ENCODE measurements at places on chromosomes 4 and X.
A peak's percentile ranks its signal among the peaks of the same experiment; 100 is the strongest.

DNA sequence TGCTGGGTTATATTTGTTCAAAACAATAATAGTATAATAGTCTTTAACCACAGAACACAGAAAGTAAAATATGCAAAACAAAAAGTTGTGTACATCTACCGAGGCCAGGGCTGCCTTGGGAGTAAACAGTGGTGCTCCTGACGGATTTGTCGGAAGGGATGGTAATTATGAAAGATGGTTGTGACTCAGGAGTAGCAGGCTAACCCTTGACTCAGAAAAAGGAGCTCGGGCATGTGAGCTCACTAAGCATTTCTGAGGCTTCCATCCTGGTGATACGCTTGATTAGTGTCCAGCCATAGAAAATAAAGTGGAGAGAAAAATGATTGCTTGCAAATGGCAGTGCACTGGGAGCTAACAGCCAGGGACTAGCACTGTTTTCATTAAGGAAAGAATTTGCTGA, 53.2 kb upstream of the SPANXB1 start:
- no peak for DNase-seq

- DNase-seq: no peak
Measured at GRCh38 chrX:148530464-148531077, 30.2 kb downstream of the AFF2 start.

- no peak for DNase-seq
Measured at GRCh38 chr4:168309781-168310180, 8.8 kb downstream of the DDX60 start.

GRCh38 chrX:74065831-74066390, 238.1 kb upstream of the ZCCHC13 start:
- DNase-seq: no peak

DNA sequence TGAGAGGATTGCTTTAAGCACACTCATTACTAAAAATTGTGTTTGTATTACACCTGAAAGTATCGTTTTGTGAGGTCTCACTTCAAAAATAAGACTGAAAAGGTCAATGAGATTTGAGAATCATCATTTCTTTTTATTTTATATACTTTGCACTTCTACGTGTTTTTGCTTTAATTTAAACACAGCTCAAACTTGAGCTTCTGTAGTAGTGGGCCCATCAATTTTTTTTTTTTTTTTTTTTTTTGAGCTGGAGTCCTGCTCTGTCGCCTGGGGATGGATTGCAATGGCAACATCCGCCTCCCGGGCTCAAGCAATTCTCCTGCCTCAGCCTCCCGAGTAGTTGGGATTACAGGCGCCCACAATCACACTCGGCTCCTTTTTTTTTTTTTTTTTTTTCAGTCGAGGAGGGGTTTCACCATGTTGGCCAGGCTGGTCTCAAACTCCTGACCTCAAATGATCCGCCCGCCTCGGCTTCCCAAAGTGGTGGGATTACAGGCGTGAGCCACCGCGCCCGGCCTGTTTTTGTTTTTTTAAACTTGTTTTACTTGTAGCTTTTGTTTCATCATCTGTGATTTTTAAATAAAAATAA, 1.5 kb downstream of the GSTCD start:
- DNase-seq: no peak

- no peak for DNase-seq
Measured at GRCh38 chrX:46624090-46624786, 50.7 kb downstream of the CHST7 start.

GRCh38 chr4:117654079-117654478, 380.2 kb upstream of the NDST3 start:
- DNase-seq: no peak

- no peak for DNase-seq
Measured at GRCh38 chrX:133655275-133656265, 240.3 kb upstream of the GPC4 start.

- peak; percentile 8 for DNase-seq
Measured at GRCh38 chrX:112058255-112058654, 24.3 kb downstream of the TRPC5 start.

- DNase-seq: no peak
Measured at GRCh38 chr4:144288011-144288903, 147.7 kb upstream of the GYPA start.

GRCh38 chrX:107674480-107675364, 46.4 kb downstream of the PRPS1 start:
- no peak for DNase-seq

GRCh38 chr4:89538171-89538570, 230.6 kb upstream of the GPRIN3 start:
- DNase-seq: no peak

- no peak for DNase-seq
Measured at GRCh38 chr4:153549405-153549804, 83.2 kb downstream of the TMEM131L start.

DNA sequence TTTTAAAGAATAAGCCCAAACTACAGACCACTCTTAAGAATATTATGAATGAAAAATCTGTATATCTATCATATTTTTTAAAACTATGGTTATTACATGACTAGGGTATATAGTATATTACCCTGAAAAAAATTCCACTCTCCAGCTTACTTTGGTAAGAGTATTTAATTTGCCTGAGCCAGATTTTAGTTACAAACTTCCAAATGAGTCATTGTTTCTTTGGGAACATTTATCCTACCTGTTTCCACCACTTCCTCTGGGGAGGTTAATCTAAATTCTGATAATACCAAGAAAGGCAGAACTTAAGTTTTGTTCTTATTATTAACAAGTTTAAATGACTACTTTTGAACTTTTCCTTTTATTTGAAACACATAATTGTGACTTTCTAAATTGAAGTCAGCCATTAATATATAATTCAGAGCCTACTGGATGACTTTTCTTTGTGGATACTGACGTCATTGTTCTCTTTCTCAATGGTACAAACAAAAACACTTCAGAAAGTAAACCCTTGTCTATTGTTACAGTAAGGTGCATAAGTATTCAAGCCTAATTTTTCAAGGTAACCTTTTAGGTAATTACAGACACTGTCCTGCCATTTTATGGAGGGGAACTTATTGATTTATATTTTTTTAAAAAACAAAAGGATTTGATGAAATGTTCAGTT, 135.6 kb upstream of the TLL1 start:
- no peak for DNase-seq

- DNase-seq: no peak
Measured at GRCh38 chr4:75477201-75477600, 37.0 kb downstream of the RCHY1 start.

- no peak for DNase-seq
Measured at GRCh38 chr4:99100876-99101275, 12.3 kb upstream of the ADH5 start.

DNA sequence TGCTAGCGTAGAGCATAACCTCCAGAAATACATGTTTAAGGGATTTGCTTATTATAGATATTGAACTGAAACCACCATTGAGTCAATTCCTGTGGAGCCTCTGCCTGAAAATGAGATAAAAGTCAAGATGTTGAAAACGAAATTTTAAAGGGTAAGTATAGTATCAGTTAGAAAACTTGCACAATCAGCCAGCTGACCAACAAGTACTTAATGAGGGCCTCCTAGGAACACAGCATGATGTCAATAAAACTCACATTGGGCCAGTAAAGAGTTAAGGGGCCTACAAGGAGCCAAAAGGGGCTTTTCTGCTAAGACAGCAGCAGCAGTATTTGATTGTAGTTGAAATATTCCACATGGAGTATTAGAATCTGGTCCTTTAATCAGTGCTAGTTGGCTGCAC, 314.1 kb upstream of the PPARGC1A start:
- DNase-seq: no peak

DNA sequence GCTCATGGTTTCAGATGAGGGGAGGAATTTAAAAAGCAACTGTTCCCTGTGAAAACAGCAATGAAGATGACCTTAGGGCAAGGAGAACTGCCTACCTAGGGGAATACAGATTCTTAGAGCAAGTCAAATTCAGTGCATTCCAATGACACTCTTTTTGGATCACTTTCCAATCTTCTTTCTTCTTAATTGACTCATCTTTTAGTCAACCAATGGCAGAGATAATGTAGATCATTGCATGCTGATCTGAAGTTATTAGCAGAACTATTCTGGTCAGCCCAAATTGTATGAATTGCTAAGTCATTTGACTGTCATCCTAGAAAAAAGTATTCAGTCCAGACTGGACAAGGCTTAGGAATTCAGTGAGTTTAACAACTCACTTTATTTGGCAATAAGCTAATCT, 12.6 kb upstream of the NR3C2 start:
- DNase-seq: no peak

DNA sequence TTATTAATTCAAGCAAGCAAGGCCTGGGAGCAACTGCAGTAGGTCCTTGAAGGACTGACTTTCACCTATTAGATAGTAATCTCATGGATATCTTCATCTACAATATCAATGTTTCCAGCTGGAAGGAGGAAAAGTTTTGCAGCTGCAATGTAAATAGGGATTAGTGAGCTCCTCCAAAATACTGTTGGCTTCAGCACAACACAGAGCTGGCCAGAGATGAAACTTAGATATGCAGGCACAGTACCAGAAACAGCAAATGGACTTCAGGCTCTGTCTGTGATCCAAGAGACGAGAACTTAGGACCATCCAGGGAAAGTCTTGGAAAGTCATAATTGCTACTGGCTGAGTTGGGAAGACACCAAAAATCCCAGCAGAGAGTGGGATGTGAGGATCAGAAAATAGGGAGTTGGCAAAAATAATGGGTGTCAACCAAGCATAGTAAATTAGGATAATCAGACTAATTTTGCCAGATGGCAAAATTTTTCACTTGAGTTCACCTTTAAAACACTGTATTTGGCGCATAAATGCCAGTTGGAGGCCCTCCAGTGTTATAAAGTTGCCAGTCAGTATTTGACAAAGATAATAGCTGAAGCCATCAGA, 57.5 kb downstream of the PARM1 start:
- no peak for DNase-seq

DNA sequence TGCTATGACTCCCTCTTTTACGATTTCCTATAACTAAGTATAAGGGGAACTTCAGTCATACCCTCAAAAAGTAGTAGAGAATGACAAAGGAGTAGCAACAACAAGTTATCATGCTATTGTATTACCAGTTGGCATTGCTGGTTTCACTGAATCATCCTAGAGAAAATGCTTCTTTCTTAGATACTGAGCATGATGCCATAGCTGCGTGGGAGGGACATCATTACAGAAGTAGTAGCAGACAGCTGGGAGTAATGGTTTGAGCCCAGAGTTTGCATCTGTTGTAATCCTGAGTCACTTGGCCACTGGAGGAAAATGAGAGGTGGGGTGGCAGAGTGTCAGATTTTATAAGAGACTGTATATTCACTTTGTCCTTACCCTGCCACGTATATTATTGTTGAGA, 38.6 kb downstream of the MTMR1 start:
- peak; percentile 80 for DNase-seq

DNA sequence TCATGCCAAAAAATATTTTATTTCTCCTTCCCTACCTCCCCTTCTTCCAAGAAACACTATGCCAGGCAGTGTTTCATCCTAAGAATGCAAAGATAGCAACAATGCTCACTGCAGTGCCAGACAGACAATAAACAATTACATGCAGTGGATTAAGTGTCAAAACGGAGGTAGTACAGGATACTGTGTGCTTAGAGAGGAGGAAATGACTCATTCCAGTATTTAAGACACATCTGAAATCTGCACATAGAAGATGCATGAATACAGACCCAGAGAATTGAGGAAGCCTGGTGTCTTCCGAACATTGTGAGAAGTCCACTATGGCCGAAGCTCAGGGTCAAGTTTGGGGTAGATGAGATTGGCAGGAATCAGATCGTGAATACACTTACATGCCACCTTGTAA, 326.4 kb downstream of the PPP3CA start:
- DNase-seq: no peak

DNA sequence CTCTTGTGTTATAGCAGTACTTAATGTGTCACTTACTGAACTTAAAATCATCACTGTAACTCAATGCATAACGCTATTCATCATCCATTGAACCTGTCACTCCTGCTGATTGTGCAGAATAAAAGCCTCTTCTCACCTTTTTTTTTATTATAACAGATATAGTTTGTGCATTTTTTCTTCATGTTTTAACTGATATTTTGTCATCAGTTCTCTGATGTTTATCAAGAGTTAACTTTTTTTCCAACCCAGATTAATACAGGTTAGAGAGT, 100.4 kb downstream of the SLIT2 start:
- DNase-seq: no peak

- no peak for DNase-seq
Measured at GRCh38 chrX:134776342-134776741, 118.1 kb upstream of the PLAC1 start.

GRCh38 chr4:75637176-75637575, 6.8 kb upstream of the CDKL2 start:
- DNase-seq: no peak

- no peak for DNase-seq
Measured at GRCh38 chrX:144627947-144628346, 619.4 kb upstream of the SPANXN1 start.

- no peak for DNase-seq
Measured at GRCh38 chr4:3780347-3781171, 14.4 kb downstream of the ADRA2C start.

- DNase-seq: no peak
Measured at GRCh38 chr4:73615613-73616012, 4.6 kb downstream of the RASSF6 start.

- DNase-seq: no peak
Measured at GRCh38 chr4:102298716-102299115, 46.6 kb downstream of the SLC39A8 start.
